ENCODE measurements at places on chromosomes 12 and 14. TPM values are rescaled to one million over a fixed set of nuclear protein-coding genes. Genes with fewer than 3 reads are reported as not detected.

MYL2 gene
- polyA plus RNA-seq = 0.39 TPM

DNA sequence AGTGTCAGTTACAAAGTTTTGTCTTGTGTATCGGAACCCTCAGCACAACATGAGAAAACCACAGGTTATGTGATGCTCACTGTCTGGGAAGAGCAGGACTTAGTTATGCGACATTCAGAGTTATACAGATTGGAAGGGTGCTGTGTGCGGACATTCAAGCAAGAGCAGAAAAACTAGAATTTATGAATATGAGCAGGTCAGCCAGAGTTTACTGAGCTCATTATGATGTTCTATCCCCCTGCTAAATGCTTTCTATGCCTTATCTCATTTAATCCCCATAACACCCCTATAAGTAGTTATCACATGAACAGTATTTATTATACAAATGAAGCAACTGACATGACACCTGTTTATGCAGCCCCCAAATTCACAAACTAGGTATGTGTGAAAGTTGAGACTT lies 1083.2 kb downstream of the FLRT2 start:
- DNase-seq = no peak

CKB gene
- 3.4 TPM for polyA plus RNA-seq

- no peak for DNase-seq
Observed at GRCh38 chr12:5305425-5305824, 126.5 kb upstream of the NTF3 start.

DNA sequence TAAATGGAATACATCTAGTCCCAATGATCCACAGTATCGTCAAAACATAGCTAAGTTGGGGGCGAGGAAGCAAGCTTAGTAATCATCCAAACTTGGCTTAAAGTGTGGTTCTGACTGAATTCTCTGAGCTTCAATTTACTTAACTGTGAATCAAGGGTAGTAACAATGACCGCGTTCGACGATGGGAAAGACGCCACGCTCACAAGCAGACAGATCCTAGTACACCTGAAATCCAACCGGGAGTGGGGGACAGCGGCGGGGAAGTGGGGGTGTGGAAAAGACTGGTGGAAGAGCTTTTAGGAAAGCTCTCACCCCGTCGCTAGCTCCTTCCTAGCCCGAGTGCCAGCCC lies 433 bp downstream of the COX16 start:
- DNase-seq = no peak

LRIG3 gene
- 5.2 TPM for polyA plus RNA-seq

DNA sequence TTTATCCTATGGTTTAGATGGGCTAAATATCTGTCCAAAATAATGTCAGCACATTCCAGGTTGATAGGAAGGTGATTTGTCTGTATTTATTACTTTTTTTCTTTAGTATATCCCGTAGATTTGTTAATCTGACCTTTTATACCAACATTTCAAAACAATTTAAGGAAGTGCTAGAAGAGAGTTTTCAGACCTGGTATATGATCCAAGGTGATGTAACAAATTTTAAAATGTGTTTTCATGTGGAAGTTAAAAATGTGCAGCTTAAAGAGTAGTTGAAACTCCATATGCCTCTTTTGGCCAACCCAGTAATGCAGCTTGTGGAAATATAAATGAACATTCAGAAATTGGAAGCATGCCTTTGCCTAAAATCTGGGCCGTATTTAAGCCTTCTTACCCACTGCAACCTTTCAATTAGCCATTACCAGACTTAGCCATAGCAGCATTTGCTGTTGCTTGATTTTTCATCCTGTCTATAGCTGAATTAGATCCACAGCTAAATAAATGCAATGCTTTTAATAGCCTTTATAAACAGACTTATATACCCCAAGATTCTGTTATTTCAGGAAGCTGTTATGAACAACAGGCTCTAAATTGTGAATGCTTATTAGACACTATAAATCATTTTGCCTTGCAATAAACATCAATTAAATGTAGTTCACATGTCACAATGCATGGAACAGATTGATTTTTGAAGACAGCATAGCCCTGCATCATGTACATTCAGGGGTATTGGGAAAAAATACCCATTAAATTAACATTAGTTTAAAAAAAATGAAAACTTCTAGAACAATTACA lies 271.2 kb downstream of the PDZRN4 start:
- DNase-seq = no peak

DNA sequence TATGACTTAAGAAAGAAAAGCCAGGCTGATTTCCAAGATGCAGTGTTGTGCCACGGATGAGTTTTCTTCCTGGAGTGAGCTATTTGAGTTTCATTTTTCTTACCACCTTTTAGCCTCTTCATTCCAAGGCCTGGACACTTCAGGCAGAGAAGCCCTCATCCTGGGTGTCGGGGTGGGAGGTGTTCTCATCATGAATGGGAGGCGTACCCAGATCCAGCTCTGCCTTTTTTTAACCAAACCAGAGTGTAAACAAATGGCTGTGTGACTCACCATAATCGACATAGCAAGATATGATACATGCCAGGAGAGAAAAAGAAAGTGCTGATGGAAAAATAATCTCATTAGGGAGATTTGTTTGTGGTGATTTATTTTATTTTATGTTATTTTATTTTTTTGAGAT lies 79.9 kb downstream of the ARF6 start:
- no peak for DNase-seq

All from GM12878 (cell line).